ENCODE measurements at places on chromosomes 5 and 9. TPM values are rescaled to one million over a fixed set of nuclear protein-coding genes. Genes with fewer than 3 reads are reported as not detected.

DNA sequence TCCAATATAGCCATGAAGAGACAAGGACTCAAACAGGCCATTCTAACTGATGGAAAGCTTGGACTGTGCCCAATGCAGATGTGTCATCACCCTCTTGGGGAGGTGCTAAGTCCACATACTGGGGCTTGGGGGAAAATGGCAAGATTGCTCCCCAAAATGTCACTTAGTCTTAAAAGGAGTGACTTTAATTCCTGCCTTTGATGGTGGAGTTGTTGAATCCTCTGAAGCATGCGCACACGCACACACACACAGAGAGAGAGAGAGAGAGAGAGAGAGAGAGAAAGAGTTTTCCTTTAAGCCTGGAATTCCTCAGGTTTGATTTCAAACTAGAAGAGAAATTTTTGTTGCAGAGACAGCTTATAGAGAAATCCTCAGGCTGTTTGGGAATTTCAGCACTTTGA lies 161.9 kb upstream of the GAS1 start:
- no peak for DNase-seq

RNF183 gene
- total RNA-seq: 5.3 TPM

PCDH12 gene
- 3.6 TPM for total RNA-seq

DNA sequence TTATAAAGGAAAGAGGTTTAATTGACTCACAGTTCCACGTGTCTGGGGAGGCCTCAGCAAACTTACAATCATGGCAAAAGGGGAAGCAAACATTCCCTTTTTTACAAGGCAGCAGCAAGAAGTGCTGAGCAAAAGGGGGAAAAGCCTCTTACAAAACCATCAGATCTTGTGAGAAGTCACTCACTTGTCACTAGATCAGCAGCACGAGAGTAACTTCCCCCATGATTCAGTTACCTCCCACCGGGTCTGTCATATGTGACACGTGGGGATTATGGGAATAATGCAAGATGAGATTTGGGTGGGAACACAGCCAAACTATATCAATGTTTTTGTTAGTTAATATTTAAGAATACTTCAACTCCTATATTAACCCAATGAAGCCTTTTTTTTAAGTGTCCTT lies 275.2 kb upstream of the CDH9 start:
- DNase-seq: no peak

GRCh38 chr9:127686461-127687393 lies 20.1 kb upstream of the CFAP157 start:
- DNase-seq: no peak

TLX3 gene
- total RNA-seq: not detected

DNA sequence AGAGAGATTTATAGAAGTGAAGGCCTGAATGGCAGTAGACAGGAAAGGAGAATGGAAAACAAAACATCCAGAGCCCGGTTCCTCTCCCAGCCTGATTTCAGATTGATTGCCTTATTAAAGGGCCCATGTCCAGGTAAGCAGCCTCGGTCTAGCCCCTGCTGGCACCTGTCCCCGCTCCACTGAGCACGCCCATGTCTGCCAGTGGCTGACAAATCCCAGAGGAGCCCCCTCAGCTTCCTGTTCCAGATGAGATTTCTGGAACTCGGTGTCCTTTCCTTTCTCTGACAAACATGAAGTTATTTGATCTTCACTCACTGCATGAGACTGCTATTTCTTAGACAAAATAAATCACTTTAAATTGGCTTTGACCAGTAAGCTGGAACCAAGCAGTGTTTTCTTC lies 187.0 kb upstream of the ADCY2 start:
- DNase-seq: no peak

LRRC19 gene
- 16.7 TPM for total RNA-seq

DNA sequence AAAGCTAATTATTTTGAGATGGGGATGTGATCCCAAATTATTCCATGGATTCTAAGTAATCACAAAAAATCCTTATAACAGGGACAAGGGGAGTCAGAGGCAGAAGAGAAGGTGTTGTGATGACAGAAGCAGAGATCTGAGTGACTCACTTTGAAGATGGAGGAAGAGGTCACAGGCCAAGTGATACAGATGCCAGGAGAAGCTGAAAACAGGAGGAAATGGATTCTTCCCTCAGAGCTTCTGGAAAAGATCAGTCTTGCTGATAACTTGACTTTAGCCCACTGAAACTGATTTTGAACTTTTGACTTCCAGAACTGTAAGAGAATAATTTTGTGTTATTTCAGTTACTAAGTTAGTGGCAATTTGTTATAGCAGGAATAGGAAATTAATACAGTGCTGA lies 105.3 kb downstream of the GCNT1 start:
- DNase-seq: no peak

MEIKIN gene
- total RNA-seq: not detected

- DNase-seq: no peak
Measured at GRCh38 chr5:130099008-130099407, 194.7 kb downstream of the CHSY3 start.

TPPP gene
- 9.9 TPM for total RNA-seq

NSG2 gene
- total RNA-seq: 0.81 TPM

DNA sequence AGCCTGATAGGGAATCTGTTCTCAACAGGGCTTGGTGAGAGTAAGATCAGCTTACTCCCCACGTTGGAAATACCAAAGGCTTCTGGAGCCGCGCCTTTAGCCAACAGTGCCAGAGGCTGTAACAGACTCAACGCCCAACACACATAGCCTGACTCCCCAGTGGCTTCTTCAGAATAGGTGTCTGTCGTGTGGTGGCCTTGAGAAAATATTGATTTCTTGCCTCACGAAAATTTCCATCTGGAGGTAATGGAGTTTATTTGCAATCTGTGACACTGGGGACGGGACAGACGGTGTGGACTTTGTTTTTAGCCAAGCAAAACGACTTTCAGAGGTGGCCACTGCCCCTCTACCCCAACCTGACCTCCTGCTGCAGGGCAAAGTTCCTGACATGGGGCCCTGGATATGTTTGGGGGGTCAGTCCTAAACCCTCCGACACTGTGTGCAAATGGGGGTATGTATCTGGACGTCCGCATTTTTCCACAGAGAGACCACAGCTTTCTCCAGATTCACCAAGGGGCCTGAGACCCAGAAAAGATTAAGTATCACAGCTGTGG lies 189.3 kb downstream of the CDK5RAP2 start:
- no peak for DNase-seq

- peak; percentile 87 for DNase-seq
Measured at GRCh38 chr9:136902259-136902821, 16.0 kb downstream of the TRAF2 start.

GRCh38 chr9:35569206-35569605 lies 35.9 kb upstream of the TESK1 start:
- no peak for DNase-seq

DNA sequence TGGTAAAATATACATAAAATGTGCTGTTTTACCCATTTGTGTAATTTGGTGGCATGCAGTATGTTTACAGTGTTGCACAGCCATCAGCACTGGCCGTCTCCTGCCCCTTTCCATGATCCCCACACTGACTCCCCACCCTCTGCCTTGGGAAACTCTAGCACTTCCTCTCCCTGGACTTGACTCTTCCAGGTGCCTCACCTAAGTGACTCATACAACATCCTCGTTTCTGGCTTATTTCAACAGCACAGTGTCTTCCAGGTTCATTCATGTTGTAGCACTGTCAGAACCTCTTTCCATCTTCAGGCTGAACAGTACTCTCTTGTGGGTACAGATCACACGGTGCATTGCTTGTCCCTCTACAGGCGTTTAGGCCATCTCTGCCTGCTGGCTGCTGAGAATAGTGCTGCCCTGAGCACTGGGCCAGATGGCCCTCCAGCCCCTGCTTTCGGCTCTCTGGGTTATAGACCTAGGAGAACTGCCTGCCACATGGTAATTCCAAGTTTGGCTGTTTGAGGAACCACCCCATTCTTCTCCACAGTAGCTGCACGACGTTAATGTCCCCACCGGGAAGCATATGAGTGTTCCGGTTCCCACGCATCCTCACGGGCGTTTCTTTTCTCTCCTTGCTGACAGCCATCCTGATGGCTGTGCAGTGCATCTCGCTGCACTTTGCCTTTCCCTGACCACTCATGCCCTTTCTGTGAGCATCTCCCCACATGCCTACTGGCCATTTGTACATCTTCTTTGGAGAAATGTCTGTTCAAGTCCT lies 211.8 kb downstream of the FANCC start:
- no peak for DNase-seq

DNA sequence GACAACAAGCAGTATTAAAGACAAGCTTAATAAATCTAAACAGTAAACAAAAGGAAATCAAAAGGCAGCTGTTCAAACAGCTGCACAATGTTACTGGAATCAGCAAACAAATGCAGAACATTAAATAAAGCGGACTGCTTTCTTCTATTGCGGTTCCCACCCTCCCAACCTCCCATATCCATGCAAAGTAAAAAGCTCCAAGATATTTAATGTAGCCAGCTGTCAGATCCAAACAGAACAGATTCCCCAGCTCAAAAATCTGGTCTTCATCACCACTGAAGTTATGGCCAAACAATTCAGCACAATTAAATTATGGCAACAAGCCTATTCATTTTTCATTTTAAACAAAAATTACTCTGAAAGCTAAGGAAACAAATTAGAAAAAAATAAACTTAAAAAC lies 75.9 kb downstream of the SLC38A9 start:
- no peak for DNase-seq

DNA sequence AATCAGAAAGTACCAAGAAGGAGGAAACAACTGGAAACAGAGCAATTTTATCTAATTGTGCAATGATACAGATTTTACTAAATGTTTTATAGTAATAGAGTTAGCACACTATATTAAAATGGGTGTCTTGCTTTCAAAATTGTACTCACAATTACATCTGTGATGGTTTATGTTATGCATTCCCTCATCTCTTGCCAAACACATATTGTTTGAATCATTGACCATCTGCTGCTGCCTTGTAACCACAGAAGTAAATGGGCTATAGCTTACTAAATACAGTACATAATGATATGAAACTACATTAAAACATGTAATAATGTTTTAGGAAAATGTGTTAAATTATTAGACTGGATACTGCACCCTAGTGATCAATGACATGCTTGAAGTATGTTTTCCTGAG lies 158.1 kb downstream of the SLC25A46 start:
- DNase-seq: no peak

- no peak for DNase-seq
Measured at GRCh38 chr5:163586531-163586956, 81.1 kb downstream of the MAT2B start.

GABBR2 gene
- total RNA-seq: 0.29 TPM

DNA sequence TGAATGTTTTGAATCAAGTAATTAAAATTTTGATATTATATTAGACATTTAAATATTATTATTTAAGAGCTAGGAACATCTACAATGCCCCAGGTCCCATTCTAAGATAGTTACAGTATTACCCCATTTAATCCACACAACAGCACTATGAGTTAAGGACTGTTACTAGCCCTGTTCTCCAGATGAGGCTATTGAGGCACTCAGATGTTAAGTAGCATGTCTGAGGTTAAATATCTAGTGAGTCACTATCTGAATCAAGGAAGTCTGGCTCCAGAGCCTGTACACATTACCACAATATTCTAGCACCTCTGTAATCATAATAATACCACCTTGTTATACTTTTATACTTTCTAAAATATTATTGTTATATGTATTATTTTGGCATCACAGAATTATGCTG lies 304.6 kb downstream of the PDE4D start:
- DNase-seq: no peak

DNA sequence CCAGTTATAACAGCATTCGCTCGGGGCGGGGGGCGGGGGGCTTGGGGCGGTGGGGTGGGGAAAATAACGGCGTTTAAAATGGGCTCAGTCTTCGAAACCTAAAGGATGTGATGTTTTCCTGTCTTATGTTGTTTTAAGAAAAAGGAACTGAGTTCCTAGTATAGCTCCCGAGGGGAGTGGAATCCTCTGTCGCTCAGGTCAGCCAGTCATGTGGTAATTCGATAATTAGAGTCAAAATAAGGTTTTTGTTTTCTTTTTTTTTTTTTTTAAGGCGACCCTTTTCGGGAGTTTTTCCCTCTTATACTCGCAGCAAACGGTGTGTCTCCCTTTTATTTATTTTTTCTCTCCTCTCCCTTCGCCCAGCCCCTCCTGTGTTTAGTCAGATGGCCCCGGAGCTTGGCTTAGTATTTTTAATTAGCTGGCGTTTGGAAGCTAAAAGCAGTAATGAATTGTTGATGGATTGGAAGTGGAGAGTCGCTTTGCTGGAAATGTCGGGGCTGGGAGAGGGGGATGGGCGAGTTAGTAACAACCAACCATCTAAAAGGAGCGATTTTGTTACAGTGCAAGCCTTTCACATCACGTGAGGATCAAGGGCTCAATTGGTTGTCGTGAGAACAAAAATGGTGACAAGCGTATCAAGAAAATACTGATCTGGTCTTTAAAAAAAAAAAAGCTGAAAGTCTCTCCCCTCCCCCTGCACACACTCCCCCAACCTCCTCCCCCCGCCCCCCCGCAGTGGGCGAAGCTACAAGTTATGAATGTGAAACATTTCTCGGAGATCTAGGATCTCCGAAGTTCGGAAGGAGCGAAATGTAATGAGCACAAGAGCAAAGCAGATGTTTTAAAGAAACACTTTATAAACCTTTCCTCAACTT lies 714 bp upstream of the ZNF608 start:
- DNase-seq: peak; percentile 89

DNA sequence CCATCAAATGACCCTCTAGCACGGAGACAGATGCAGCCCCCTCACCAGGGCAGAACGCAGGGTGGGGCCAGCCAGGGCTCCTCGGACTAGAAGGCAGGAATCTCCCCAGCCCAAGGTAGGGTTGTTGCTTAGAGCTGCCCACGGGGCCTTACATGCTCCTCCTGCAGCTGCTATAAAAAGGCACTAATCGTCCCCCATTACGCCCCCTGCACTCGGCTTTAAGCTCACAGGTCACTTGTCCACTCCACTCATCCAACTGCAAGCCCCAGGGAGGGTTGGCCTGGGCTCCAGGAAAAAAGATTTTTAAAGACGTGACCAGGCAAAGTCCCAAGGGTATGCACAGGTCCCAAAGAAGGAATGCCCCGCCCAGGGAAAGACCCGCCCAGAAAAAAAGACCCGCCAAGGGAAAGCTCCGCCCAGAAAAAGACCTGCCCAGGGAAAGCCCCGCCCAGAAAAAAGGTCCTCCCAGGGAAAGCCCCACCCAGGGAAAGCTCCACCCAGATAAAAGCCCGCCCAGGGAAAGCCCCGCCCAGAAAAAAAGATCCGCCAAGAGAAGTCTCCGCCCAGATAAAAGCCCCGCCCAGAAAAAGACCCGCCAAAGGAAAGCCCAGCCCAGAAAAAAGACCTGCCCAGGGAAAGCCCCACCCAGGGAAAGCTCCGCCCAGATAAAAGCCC lies 11.1 kb downstream of the GRIN1 start:
- no peak for DNase-seq

- DNase-seq: peak; percentile 88
Measured at GRCh38 chr9:1050125-1050895, at the start of gene DMRT2. DMRT2 (plus strand) TSS chr9:1050357; CDS start chr9:1051614, 1,257 bp downstream.
